ENCODE measurements at places on chromosomes 7 and 10.

GRCh38 chr7:50266635-50267386, 37.7 kb upstream of the IKZF1 start:
- DNase-seq = no peak

DNA sequence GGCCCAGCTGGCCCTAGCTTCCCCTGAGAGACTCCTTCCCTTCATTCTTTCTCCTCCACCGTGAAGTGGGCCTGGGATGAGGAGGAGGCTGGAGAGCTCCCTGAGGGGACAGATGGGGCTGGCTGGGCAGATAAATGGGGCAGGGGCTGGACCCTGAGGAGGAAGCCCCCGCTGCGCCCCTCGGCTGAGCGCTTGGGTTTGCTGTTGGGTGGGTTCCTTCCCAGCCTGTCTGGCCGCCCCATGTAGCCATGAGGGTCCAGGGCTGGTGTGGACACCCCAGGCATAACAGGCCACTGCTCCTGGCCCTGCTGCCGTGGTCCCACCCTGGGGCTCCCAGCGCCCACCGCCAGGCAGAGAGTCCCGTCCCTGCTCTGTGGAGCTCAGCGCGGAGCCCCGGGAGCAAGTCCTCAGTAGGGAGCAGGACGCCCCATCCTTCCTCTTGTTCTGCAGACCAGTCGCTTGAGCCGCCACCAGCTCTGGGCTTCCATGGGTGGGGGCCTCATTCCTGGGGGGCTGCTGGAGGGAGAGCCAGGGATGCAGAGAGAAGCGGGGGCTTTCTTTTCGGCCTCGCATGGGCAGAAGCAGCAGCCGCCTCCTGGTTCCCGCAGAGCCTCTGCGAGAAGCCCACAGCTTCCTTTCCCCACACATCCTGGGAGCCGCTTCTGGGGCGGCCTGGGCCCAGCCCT, 266.4 kb upstream of the TCERG1L start:
- no peak for DNase-seq

- DNase-seq = peak; percentile 57
Observed at GRCh38 chr10:24254180-24254579, 45.2 kb downstream of the KIAA1217 start.

DNA sequence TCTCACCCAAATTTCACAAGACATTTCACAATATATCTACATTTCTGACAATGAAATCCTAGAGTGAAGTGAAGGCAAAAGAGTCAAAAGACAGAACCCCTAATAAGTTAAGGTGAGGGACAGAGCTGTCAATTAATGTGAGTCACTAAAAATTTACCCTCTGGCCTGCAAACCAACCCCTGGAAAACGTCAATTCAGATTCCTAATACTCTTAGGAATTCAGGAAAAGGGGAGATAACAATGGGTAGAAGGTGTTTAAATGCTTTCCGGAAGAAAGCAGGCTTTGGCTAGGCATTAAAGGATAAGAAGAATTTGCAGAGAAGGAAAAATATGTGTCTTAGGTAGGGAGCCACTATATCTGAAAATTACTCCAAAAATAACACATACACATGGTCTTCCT, 299.6 kb downstream of the INHBA start:
- DNase-seq = no peak

DNA sequence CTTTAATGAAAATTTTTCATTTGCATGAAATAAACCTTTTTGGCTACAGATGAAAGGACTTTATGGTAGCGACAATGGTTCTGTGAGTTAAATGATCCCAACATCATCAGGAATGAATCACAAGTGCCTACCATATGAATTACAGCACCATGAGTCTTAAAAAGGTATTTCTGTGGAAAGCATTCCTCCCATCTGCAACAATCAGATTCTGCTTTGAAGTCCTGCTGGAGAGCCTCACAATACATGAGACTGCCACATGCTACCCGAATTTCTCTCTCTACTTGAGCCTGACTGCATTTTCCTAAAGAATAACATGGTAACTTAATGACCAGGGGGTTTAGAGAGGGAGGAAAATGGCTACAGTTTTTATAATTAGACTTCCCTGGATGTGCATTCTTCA, 190.3 kb downstream of the TWIST1 start:
- no peak for DNase-seq

GRCh38 chr7:132581431-132581830, 5.2 kb upstream of the PLXNA4 start:
- no peak for DNase-seq

DNA sequence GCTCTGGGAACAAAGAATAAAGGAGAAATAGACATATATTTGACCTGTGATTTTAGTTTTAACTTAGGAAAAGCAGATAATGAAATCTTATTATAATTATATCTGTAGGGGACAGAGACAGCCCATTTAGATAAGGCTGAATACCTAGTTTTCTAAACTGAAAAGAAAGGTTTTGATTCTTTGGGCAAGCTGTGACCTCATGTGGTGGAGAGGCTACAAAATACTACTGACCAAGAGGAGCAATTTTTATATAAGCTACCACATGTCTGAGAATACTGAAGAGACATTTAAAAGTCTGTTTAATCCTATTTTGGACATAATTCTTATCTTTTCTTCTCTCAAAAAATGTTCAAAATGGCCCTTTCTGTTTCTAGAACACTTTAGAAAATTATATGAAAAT, 271.0 kb downstream of the MTERF1 start:
- no peak for DNase-seq

- DNase-seq = no peak
Observed at GRCh38 chr10:12509794-12510100, 160.4 kb downstream of the CAMK1D start.

DNA sequence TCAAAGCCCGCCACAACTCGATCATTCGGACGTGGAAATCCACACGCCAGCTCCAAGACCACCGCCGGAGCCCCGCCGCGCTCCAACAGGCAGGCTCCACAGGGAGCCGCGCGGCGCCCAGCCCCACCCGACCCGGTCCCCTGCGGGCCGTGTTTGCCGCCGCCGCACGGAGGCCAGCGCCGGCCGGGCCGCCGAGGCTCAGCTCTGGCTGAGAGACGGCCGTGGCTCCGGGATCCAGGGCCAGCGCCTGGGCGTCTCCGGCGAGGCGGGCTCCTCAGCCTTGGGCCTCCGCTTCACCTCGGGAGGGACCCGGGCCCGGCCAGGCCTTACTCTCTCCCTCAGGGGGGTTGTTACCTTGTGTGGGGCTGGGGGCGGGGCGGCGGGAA, 333 bp downstream of the SMNDC1 start:
- DNase-seq = no peak

DNA sequence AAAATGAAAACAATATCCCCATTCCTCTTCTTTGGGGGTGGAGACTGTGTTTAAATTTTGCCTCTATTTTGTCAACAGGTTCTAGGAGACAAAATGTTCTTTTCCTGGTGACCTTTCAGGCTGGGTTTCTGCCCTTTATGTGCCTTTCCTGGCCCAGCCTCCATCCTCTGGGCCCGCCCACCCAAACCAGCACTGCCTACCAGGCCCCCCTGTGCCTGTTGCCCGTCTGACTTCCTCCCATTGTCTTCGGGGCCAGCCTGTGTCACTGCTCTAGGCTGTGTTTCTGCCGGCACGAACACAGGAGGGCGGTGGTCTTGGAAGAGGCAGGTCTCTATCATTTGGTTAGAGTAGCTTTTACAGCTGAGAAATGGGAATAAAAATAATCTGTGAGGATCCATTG, 13.9 kb downstream of the TSPAN14 start:
- no peak for DNase-seq
